ENCODE measurements at places on chromosomes 3 and 15.

GRCh38 chr15:89332446-89332845 lies 2.2 kb downstream of the POLG start:
- DNase-seq: no peak

DNA sequence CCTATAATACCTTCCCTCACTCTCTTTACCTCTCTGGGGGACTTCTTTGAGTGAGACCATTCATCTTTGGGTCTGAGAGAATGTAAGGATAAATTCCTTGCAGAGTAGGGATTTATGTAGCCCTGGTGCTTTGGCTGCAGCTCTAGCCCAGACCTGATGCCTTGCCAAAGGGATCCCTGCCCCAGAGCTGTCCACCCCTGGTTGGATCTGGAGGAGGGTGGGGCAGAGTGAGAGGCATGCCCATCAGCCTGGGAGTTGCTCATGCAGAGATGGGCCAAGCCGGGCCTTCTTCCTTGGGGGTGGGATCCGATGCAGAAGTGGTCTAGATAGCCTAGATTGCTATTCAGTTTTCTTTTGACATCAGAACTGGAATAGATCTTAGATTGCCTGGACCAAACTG lies 31.5 kb downstream of the RTP1 start:
- DNase-seq: no peak

DNA sequence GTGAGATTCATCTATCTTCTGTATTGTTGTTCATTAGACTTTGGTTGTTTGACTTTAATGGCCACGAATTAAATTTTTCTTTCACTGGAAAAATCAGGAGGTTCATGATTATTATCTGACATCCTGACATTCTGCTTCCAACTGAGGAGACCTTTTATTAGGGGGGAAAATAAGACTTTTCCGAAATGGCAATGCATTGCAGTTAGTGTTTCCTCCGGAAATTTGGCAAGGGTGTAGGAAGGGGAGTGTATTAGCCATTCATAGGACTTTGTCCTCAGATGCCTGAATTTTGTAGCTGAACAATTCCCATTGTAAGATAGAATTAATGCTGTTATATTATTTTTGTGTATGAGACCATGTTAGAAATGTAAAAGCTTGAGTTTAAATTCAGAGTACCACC lies 450.6 kb upstream of the TGFBR2 start:
- no peak for DNase-seq

GRCh38 chr15:74763416-74763815 lies 14.8 kb downstream of the CYP1A2 start:
- DNase-seq: no peak

DNA sequence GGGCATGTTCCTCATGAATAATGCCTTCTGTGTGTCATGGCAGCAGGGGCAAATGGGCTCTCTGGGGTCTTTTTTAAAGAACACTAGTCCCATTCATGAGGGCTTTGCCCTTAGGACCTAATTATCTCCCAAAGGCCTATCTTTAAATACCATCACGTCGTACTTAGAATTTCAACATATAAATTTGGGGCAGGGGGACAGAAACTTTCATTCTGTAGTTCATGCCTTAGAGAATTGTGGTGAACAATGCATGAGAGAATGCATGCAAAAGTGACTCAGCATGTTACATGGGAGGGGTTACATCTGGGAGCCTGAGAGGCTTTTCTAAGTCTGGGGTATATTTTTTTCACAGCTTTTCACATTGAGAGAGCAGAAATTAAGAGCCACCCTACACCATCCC lies 208.5 kb upstream of the ROPN1 start:
- DNase-seq: no peak

GRCh38 chr15:73867426-73867825 lies 5.9 kb upstream of the TBC1D21 start:
- no peak for DNase-seq

DNA sequence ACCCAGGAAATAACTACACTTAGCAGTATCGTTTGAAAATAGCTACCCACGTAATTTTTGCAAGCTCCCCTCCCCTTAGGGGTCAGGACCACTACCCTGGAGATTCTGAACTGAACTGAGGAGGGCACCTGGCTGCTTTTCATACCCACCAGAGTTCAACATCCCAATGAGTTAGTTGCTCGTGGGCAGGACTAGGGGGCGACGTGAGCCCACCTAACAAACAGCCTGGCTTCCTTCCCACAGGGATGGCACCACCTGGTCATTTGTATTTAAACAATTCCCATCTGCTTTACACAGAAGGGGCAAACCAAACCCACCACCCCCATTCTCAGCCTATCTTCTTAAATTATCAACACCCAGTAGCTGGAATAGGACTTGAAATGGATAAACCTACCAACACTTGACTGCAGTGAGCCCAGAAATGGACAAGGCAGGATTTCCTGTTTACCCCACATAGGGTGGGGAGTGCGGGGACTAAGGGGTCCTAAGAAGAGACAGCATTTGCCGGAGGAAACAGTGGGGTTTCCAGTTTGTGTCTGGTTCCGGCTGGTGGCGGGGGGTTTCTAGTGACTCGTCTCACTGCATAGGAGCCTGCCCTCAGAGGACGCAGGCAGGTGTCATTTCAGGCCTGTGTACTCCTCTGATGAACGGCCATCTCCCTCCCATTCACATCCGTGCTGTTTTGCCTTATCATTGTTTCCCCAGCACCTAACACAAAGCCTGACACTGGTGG lies 11.6 kb upstream of the VGLL4 start:
- no peak for DNase-seq

- DNase-seq: no peak
These were observed 219.5 kb downstream of the SV2B start for GRCh38 chr15:91319371-91320059.

- no peak for DNase-seq
These were observed 108.9 kb upstream of the UBE2E1 start for GRCh38 chr3:23696842-23697241.

DNA sequence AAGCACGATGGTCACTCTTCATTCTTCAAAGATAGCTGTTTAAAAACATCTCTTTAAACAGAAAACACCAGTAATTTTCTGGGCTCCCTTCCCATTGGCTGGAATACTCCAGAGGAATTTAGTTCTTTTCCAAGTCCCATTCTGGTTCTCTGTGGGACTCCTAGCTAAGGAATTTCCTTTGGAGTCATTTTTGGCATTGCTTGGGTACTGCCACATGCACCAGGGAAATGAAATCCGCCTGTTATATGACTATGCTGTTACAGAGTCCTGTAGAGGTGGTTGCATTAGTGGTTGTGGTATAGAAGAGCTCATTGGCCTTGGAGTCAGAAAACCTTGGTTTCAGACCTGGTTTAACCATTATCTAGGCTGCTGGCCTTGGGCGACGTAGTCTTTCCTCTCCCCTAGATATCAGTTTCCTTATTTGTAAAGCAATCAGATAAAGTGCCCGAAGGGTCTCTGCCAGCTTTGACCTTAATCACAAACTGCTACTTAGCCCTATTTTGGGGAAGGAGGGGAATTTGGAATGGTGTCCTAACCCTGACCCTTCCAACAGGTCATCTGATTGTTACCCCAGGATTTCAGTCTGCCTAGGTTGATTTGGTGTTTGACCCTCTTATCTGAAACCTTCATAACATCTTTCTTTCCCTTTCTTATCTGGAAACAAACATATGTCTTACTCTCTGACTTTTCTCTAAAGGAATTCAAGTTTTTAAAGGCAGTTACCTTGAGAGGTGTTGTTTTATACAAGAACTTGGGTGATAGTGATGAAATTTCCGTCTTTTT lies 13.4 kb downstream of the RTP1 start:
- DNase-seq: no peak

GRCh38 chr15:77580996-77581682 lies 51.6 kb downstream of the LINGO1 start:
- no peak for DNase-seq

- DNase-seq: no peak
These were observed 135.9 kb upstream of the AGBL1 start for GRCh38 chr15:85943791-85944190.

DNA sequence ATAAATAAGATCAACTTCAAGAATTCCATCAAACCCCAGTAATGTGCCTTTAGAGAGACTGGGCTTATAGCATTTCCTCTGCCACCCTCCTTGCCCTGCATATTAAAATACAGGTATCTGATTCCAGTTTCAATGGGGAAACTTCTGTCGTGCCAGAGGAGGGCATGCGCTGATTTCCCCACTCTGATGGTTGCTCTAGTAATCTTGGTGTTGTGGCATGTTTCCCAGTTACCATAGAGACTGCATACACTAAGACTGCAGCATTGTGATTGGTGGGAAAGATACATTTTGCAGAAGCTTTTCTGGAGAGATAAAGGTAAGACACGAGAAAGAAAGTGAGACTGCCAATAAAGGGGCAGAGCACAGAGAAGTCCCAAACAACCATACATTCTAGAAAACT lies 225.6 kb downstream of the TIGIT start:
- no peak for DNase-seq

- DNase-seq: no peak
These were observed 18.4 kb upstream of the RHCG start for GRCh38 chr15:89514596-89515406.

GRCh38 chr3:18236726-18237125 lies 188.4 kb downstream of the SATB1 start:
- no peak for DNase-seq

GRCh38 chr3:44561076-44561475 lies 6.1 kb downstream of the ZKSCAN7 start:
- DNase-seq: no peak

- DNase-seq: no peak
These were observed 159.2 kb upstream of the SLC24A5 start for GRCh38 chr15:47961401-47962090.

DNA sequence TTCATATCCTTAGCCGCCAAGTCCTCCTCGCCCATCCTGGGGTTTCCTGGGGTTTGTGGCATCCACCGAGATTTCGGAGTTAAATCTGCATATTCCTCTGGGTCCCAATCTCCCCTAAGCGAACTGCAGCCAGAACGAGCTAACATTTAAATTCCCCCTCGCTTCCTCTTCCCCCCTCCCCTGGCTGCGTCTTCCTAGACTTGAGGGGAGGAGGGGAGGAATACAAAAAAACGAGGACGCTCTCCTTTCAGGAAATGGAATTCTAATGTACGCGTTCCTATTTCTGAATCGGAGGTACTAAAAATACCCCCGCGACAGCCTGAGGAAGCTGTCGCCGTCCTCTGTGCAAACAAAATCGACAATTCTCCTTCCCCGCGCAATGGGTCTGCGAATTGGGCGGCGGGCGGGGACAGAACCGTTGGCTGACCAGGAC lies 5.6 kb downstream of the FEZF2 start:
- DNase-seq: no peak

DNA sequence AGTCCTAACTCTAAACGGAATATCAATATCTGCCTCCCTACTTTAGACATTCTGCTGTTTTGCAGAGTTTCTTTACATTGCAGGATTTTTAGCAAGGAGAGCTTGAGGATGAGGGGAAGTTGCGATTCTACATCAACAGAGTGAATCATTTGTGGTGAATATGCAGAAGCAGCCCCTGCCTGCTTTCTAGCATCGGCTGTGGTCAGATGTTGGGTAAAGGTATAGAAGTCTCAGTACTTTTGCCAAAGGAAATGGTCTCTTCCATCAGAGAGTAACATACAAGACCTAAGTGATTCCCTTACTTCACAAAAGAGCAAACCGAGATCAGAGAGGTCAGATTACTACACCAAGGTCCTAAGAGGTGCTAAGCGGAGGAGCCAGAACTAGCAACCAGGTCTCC lies 15.2 kb downstream of the ST3GAL6 start:
- no peak for DNase-seq

GRCh38 chr3:4831580-4831950 lies 147.7 kb upstream of the BHLHE40 start:
- no peak for DNase-seq

DNA sequence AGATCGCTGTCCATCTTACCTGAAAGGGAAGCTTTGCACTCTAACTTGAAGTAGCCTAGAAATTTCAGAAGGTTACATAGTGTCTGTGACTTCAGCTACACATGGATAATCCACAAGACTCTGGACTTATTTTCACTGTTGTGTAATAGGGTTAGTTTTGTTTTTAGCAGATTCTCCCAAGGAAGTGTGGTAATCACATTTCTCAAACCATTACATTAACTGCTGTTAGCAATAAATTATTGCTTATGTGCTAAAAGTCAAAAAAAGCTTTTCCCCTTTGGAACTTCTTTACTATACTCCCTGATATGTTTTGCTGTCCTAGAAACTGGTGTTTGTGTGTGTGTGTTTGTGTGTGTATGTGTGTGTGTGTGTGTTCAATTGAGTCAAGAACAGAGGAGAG lies 351.8 kb upstream of the TPRG1 start:
- DNase-seq: no peak

All from activated CD4-positive, alpha-beta T cell treated with anti-CD3 and anti-CD28 coated beads, Interleukin-2, amount 50 U/mL, for 24 hours (primary cell).